ENCODE measurements at places on chromosomes 12 and 14.

DNA sequence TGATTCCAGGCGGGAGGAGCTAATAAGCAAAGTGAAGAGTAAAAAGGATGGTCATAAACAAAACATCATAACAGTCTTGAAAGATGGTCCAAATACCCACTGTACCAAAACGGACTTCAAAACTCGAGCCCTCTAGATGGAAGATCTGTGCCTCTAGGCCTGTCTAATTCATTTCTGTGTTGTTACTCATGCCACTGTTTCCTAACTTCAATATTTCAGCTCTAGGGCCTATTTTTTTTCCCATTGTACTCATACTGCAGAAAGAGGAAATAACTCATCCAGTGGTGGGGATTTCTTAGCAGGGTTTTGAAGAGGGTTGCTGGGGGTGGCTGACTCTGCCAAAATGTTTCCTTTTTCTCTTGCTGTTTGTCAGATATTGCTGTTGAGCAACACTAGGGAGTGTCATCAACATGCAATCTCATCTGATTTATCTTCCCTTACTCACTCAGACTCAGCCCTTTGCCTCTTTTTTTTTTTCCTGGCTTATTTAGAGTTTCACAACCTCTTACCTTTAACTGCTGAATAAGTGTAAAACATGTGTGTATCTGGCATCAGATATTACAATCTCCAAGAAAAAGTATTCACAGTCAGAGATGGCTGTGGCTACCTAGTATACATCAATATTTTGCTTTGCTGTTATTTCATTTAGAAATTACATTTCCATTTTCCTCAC is 189.6 kb downstream of the DUSP6 start:
- DNase-seq = peak; percentile 100

DNA sequence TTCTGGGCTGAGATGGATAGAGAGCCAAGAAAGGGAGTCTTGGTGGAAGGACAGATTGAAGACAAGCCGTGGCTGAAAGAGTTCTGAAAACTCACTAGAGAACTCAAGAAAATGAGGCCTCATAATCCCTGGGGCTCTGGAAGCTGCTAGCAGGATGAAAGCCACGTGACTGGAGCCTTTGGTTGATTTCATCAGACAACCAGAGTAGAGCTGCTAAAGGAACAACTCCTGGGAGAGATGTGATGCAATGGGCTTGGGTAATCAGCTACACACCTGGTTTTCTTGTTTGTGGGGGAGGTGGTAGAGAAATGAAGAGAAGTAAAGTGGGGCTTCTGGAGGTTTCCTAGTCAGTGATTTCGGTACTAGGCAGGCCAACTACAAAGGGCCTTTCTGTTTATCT is 13.4 kb downstream of the CSRNP2 start:
- DNase-seq = peak; percentile 82

DNA sequence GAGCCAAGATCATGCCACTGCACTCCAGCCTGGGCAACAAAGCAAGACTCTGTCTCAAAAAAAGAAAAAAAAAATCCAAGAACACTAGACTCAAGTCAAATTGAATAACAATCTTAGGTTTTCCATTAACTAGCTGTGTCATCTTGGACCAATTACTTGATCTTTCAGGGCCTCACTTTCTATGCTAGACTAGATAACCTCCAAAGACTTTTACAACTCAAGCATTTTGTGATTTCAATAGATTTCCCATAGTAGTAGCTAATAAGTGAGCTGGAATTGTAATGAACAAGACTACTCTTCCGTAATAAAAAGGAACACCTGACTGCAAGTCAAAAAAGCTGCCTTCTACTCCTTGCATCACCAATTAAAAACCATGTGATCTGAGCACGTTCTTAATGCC is 127.0 kb upstream of the SSTR1 start:
- DNase-seq = no peak

- DNase-seq = no peak
Observed at GRCh38 chr12:4201333-4202100, 72.0 kb upstream of the CCND2 start.

DNA sequence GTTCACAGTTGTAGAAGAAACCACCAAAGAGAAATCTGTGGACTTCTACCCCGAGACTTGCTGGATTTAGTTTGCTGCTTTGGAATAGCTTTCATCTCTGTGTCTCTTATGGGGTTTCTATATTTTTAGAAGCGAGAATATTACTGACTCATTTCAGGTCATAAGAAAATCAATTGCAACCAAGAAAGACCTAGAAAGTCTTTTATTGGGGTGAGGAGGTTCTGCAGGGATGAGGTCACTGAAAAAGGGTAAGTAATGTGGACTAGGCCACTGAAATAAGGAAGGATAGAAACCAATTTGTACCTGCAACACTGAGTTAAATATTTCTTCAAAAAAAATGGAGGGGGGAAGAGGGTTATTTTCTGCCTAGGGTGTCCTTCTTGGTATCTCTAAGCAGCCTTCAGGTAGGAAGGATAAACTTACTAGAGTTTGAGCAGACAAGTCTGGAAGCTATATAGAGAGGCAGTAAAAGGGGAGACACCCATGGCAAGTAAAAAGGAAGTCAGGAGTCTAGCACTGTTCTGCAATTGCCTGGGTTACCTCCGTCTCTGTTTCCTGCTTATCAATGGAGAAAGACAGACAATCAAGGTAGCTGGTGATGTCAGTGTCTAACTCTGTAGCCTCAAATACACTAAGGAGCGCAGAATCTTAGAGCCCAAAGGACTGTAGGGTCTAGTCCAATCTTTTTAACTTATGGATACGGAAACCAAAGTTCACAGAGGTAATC is 19.6 kb upstream of the KERA start:
- DNase-seq = no peak

DNA sequence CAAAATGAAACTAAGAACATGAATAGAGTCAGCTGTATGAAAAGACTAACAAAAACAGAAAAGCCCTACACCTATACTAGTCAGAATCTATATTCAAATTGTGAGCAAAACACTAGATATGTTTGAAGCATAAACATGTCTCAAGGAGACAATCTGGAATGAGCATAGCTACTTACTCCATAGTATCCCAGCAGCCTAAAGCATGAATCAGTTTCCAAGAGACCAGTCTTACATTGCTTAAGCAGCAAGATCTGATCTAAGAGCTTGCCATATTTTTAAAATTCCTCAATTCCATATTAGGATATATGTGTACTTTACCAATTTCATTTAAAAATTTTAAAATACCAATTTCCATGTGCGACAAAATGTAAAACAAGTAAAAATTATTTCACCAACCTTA is 7.7 kb downstream of the CAPS2 start:
- DNase-seq = peak; percentile 65

- DNase-seq = peak; percentile 53
Observed at GRCh38 chr12:50257236-50258166, 25.8 kb downstream of the LIMA1 start.

GRCh38 chr14:23532658-23533057 is 18.9 kb downstream of the ZFHX2 start:
- DNase-seq = no peak

GRCh38 chr14:51534610-51535011 is 117.1 kb upstream of the FRMD6 start:
- DNase-seq = no peak

- peak; percentile 98 for DNase-seq
Observed at GRCh38 chr12:65565601-65566560, 258.4 kb upstream of the HMGA2 start.

DNA sequence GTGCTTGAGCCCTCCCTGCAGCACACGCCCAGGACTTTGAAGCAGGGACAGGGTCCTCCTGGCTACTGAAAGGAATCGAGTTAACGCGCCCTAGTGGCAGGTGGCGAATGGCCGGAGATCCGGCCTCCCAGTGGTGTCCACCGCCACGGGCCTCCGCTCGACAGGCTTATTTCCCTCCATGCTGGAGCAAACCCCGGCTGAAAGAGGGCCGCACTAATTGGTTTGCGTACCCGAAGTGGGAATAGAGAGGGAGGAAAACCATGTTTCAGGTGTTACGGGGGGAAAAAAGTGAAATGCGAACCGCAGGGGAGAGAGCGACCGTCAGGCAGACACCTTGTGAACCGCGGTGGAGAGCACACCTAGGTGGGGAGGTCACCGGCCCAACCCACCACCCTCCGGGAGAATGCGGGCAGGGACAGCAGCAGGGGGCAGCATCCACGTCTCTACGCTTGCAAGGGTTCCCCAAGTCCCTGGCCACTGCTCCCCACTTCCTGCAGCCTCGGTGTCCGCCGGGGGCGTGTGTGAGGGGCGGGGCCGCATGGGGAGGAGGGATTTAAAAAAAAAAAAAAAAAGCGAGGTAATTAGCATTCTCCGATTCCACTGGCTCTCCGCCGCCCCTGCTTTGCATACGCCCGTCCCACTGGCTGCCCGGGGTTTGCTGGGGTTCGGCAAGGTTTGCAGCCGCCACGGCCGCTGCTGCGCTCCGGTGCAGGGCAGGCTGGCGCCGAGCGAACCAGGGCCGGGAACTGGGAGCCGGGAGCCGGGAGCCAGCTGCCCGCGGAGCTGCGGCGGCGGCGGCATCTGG is 224.6 kb upstream of the CRY1 start:
- peak; percentile 87 for DNase-seq

- DNase-seq = no peak
Observed at GRCh38 chr14:68477110-68477455, 315.8 kb downstream of the ZFP36L1 start.

DNA sequence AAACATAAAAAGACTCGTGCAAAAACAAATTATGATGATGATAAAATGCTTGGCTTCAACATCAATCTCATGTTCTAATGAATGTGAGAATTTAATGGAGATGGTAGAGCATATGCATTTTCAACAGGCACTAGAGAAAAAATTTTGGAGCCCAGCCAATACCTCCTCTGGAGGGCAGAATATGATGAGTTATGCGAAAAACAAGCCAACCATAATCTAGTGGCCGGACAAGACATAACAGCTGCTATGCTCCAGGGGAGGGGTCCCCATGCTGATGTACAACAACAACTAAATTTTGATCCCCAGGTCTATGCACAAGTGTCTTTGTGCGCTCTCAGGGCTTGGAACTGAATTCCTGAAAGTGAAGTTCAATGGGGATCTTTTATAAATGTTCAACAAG is 1197.5 kb downstream of the LRFN5 start:
- no peak for DNase-seq

- no peak for DNase-seq
Observed at GRCh38 chr14:79749065-79749464, 462.2 kb downstream of the DIO2 start.

DNA sequence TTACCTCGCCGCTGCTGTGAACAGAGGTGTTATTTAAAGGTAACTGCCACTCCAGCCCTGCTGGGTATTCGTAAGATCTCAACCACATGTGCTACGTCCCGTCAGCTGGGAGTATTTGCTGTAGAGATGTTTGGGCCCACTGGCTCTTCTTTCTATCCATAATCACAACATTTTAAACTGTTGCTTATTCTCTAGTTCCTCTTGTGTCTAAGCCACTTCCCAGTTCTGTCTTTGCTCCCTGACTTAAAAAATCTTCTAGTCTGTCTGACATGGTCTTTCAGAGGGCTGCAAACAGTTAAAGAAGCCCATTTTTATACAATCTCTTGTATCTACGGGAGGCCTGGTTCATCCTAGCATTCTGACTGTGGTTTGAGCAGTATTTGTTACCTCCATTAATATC is 33.2 kb upstream of the HELB start:
- no peak for DNase-seq

DNA sequence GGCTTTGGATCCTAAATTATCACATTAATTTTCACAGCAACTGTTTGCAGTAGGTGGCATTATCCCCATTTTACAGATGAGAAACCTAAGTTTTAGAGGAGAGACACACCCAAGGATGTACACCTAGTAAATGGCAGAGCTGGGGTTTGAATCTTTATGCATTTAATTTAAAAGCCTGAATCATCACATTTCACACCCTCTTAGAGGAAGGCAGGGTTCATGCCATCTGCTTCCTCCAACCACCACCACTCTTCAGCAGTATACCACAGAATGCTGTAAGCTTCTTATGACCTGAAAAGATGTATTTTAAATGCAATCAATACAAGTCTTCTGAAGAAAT is 90.3 kb downstream of the CRADD start:
- no peak for DNase-seq

GRCh38 chr14:89331398-89331797 is 85.6 kb downstream of the FOXN3 start:
- DNase-seq = no peak

GRCh38 chr12:82708061-82708879 is 21.6 kb downstream of the TMTC2 start:
- DNase-seq = no peak

DNA sequence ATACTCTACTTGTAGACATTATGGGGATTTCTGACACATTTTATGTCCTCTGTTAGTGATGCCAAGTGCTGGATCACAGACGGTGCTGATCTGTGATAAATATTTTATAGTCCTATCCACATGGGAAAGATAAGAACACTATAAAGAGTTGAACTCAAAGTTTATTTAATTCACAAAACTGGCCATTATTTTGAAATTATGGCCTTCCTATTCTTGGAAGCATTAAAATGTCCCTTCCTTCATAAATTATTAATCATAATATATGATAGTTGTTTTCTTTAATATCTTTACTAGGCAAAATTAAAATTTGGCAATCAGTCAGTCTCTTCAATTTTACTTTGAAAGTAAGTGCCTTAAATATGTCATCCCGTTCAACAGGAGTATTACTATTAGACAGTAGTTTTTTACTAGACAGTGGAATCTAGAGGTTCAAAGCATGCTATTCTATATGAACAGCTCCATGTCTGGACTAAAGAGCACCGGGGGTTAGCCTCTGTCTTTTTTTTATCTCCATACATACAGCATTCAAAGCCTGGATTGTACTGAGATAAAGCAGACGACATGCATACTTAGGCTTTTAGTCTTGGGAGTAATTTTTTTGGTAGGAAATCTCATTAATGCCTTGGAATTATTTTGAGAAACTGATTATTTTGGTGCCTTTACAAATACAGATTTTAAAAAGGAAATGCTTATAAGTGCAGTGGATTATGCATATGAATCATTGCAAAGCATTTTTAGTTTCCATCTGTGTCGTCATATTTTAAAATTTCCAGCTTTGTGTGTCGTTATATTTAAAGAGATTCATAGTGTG is 306.1 kb upstream of the RGS6 start:
- DNase-seq = peak; percentile 58

- peak; percentile 56 for DNase-seq
Observed at GRCh38 chr14:34502545-34503225, 36.8 kb downstream of the EAPP start.

GRCh38 chr12:96375841-96376604 is 24.2 kb downstream of the CDK17 start:
- no peak for DNase-seq

DNA sequence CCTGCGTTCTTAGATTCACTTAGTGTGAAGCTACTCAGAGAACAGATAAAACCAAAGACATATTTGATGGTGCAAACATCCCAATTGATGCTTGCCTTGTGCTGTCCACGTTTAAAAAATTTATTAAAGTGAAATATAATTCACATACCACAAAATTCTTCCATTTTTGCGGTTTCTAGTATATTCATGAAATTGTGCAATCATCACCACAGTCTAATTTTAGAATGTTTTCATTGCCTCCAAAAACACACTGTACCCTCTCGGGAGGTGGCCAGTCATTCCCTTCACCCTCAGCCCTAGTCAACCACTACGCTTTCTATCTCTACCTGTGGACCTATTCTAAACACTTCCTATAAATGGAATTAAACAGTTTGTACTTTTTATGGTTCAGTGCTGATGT is 1109.2 kb downstream of the FLRT2 start:
- peak; percentile 47 for DNase-seq

All from fibroblast of upper back skin (primary cell).